ENCODE measurements at places on chromosomes 1 and 21.
A peak's percentile ranks its signal among the peaks of the same experiment; 100 is the strongest.

DNA sequence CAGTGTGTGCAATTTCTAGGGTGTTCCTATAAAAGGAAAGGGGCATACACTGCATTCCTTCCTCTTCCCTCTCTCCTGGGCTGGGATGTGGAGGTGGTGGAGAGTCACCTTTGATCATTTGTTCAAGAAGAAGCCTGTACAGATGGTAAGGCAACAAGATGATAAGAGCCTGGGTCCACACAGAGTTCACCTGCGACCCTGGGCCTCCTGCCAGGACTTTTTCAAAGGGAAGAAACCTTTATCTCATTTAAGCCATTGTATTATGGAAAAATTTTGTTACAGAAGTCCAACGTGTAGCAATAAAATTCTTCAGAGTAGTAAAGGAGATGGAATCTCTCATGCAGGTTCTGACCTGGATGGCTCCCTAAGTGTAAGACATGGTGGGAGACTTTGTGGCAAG, 189.1 kb downstream of the MIS18A start:
- no peak for DNase-seq

DNA sequence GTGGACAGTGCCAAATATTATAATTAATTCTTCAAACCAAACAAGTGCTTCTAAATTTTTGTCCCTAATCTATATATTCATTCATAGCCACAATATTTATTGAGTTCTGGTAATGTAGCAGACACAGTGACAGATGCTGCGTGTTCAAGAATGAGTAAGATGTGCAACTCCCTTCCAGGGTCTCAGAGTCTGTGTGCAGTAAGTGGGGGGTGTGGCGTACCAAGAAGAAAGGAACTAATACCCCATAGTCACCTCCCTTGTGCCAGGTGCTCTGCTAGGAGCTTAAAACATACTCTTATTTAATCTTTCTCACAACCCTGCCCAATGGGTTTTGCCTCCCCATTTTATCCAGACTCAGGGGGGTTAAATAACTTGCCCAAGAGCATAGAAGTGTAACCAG, 358.7 kb downstream of the BARHL2 start:
- DNase-seq: no peak

GRCh38 chr1:21774835-21775549, 8.0 kb downstream of the USP48 start:
- DNase-seq: no peak

DNA sequence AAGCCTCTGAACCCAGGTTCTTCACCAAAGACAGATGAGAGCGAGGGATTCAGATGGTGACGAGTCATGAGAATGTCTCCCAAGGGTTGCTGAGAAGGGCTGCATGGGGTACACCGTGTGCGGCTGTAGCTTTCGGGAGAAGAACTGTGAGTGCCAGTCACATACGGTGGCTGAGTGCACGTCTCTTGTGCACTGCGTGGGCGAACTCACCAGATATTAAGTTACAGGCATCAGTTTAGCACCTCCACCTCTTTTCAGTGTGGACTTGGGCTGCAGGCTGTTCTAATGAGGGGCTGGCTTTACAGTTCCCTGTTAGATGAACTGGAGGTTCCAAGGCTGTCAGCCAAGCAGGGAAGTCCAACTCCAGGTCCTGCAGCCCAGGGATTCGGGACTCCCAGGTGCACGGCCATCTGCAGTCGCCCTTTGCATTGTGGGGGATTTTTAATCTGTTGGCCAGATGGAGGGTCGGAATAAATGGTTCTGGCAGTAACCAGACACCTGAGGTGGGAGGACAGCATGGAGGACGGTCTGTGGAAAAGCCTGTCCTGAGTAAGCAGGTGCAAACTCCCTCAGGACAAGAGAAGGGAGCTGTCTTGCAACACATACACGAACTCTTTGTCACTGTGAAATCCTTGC, 26.5 kb upstream of the AVPR1B start:
- DNase-seq: no peak

DNA sequence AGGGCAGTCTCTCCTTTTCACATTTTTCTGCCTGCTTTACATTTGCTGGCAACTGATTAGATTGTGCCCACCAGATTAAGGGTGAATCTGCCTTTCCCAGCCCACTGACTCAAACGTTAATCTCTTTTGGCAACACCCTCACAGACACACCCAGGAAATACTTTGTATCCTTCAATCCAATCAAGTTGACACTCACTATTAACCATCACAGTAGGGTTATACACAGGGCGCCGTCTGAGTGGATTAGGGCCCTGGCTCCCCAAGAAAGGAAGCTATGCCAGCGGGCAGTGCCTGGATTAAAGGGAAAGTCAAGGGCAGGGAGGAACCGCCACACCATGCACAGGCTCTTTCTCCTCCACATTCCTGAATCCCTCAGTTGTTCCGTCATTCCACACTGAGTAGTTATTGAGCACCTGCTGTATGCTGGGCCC, 56.2 kb downstream of the EVA1C start:
- DNase-seq: no peak

DNA sequence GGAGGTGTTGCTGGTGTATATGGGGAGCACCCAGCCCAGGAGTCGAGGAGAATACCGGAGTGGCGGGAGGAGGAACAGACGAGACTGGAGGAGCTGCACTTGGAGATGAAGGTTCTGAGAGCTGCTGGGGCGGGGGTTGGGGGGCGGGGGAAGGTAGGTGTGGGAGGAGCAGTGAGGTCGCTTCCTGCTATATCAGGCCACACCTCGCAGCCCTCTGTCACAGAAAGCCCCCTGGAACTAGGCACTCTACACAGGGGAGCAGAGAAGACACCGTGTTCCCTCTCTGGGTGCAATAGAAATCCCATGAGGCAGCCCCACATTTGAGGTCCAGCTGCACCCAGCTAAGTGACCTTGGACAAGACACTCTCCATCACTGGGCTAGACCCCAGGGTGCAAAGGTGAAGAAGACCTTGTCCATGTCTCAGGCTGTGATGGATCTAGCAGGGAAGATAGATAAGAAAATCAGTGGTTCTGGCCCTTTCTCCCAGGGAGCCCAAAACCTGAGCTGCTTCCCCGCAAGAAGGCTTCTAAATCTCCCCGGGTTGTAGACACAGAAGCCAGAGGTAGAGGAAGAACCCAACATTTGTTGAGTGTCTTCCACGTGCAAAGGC, 155.8 kb upstream of the EDN2 start:
- peak; percentile 47 for DNase-seq

- no peak for DNase-seq
Observed at GRCh38 chr1:33161061-33161681, 20.7 kb downstream of the TRIM62 start.

- no peak for DNase-seq
Observed at GRCh38 chr21:36463204-36463603, 16.7 kb downstream of the CLDN14 start.

GRCh38 chr1:90561103-90561783, 155.9 kb downstream of the BARHL2 start:
- no peak for DNase-seq

DNA sequence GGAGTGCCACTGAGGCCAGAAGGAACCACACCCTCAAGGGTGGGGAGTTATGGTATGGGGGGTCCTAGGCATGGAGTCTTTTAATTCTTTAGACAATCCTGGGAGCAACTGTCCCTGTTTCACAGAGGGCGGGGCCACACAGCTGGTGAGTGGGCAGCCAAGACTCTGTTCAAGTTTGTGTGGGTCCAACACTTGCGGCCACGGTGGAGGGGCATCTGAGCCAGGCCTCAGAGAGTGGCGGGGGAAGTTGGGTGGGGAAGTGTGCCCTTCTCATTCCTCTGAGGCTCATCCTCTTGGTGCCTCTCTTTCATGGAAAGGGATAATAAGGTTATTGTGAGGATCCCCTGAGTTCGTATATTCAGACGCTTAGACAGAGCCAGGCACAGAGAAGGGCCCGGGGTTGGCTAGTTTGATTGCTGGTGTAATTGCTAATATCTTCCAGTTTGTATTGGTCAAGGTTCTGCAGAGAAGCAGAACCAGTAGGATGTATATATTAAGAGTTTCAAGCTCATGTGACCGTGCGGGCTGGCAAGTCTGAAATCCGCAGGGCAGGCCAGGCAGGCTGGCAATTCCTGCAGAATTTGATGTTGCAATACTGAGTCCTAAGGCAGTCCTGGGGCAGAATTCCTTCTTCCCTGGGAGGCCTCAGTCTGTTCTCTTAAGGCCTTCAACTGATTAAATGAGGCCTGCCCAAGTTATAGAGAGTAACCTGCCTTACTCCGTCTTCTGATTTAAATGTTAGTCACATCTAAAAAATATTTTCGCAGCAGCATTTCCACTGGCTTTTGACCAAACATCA, 15.9 kb downstream of the PCSK9 start:
- DNase-seq: no peak

DNA sequence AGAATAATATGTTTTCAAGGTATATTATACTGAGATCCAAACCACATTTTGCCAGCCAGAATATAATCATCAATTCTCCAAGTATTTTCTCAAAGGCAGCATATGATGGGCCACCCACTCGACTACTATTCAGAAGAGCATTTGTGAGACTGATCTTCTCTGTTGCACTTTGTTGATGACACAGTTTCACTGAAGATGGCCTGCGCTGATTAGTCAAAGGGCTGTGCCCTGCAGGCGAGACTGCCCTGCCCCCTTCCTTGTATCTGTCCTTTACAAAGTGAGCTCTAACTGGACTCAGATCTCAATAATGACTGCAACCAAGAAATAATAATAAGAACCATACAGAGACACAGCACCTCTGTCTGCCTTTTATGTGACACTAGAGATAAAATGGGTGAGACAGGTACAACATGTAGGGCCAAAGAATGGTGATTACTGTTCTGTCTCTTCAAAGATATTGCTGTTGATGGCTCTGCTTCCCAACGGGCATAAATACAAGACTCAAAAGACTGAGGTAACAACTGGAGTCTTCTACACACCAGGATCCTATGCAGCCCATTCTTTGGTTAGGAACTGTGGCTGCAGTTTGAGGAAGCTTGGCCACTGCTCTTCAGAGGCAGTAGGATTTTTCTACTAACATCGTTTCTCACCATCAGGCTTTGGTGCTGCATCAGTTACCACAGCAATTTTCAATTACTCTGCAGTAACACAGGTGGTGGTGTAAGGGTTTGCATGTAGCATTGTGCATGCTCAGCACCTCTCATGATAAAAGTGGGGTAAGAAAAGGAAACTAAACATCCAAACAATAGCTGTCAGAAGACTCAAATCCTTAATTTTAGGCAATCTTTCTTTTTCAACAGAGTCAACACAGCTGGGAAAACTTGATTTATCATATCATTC, 481.1 kb downstream of the PTBP2 start:
- no peak for DNase-seq
